ENCODE measurements at places on chromosomes 3 and 15. TPM values are rescaled to one million over a fixed set of nuclear protein-coding genes. Genes with fewer than 3 reads are reported as not detected.

The ZDHHC23 gene
- total RNA-seq, result 3.3 TPM

The KBTBD8 gene
- 1.1 TPM for total RNA-seq

The RTP1 gene
- not detected for total RNA-seq

The OSTN gene
- not detected for total RNA-seq
